ENCODE measurements at places on chromosomes 16 and 17.
A peak's percentile ranks its signal among the peaks of the same experiment; 100 is the strongest.

DNA sequence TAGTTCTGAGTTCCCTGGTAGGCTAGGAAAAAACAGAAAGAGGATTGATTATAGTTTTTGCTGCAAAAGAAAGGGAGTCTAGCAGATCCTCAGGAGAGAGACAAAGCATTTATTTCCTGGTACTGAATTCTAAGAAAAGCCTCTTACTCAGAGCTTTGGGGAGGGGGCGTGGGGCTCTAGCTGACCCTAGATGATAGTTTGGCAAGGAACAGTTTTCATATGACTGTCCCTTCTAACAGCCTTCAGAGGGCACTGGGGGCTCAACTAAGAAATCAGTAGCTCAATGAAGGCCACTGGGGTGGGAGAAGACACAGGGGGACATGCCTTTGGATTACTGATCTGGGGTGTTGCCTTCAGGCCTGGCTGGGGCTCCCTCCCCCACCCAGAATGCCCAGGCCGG lies 4.0 kb downstream of the CA7 start:
- no peak for DNase-seq

DNA sequence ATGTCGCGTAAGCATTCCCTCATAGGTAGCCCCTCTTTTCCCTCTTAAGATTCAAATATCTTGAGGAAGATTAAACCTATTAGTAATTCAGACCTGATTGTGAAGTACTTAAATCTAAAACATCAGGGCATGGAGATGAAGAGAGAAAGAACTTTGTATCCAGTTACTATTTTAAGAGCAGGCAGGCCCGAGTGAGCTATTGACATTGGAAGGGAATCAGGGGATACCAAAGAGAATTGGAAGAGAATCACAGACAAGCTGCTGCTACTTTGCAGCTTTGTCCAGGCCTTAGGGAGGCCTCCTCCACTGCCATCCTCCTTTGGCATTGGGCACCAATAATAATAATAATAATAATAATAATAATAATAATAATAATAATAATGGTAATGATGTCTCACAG lies 170.5 kb downstream of the MRTFB start:
- no peak for DNase-seq

- DNase-seq: no peak
Observed at GRCh38 chr16:89038811-89039735, 54.6 kb upstream of the ACSF3 start.

- no peak for DNase-seq
Observed at GRCh38 chr17:41793784-41794539, 7.5 kb upstream of the JUP start.

- DNase-seq: no peak
Observed at GRCh38 chr17:3718201-3718600, 5.5 kb upstream of the HASPIN start.

- DNase-seq: no peak
Observed at GRCh38 chr17:76473541-76473985, 6.2 kb downstream of the AANAT start.

- DNase-seq: no peak
Observed at GRCh38 chr17:76197911-76198310, 42.4 kb downstream of the RNF157 start.

GRCh38 chr16:82585675-82586074 lies 41.1 kb upstream of the CDH13 start:
- peak; percentile 51 for DNase-seq

DNA sequence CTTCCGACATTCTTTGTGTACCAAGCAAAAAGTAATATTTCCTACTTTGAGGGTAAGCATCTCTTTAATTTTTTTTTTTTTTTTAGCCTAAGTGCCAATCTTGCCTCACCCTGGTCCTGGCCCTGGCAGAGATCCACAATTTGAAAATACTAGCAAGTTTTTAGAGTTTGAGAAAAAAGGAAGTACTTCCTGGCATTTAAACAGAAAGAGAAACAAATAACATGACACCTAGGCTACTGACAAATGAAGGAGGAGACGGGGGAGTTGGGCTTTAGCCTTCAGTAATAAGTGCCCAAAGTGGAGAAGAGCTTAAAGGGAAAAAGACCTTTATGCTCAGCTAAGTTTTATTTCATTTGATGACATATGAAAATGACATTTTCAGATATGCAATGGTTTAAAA lies 92.8 kb downstream of the HS3ST3A1 start:
- no peak for DNase-seq

DNA sequence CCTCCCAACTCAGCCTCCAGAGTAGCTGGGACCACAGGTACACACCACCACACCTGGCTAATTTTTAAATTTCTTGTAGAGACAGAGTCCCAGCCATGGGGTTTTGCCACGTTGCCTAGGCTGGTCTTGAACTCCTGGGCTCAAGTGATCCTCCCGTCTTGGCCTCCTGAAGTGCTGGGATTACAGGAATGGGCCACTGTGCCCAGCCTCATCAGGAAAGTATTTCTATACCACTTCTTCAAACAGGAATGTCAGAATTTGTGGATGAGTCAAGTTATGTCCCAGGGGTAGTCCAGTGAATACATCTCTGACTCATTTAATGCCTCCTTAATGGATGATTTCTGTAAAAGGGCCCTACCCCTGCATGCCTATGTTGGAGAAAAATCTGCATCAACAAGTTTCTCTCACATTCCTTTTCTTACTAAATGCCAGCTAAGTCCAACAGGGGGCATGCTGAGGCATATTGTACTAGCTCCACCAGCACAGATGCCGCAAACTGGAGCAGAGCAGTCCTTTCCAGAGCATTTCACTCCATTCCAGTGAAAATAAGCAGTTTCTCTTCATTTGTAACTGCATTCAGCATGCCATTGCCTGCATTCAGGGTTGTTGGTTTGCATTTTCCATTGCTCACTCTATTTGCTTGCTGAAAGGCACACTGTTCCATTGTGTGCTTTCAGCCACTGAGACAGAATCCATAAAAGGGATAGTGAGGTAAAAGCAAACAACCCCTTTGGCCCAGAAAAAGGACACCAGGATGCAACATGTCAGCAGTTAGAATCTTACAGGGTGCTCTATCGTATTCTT lies 5.3 kb upstream of the CAVIN1 start:
- DNase-seq: peak; percentile 99

DNA sequence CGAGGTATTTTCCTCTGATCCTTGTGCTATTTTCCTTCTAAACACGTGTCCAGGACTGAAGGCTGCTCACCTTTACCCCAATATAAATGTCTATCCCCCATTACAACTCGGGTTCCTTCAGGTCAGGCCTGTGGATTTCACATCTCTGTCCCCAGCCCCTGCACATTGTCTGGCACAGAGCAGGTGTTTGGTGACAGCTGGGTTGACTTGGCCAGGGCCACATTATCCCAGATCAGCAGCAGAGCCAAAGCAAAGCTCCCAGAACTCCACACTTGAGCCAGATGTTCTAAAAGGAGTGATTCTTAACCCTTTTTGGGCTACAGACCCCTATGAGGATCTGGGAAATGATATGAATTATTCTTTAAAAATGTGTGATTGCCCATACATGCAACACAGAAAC lies 18.0 kb upstream of the SPATA32 start:
- DNase-seq: no peak

- DNase-seq: no peak
Observed at GRCh38 chr17:16933317-16934132, 38.4 kb downstream of the TNFRSF13B start.

GRCh38 chr17:52754838-52755237 lies 596.3 kb upstream of the CA10 start:
- no peak for DNase-seq

DNA sequence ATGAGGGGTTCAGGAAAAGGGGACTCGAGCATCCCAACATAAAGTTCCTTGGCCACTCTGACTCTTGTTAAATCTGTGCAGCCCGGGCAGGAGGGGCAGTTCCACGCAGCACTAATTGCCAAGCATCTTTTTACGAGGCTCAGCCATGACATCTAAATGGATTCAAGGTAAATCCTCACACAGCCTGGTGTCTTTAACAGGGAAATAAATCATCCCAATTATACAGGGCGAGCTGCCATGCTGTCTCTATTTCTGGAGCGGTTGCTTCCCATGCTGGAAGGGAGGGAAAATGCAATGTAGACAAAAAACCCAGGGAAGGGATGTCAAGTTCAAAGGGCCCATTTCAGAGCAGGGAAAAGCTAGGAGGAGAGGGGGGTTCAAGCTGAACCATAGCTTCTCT lies 110.0 kb downstream of the GAS7 start:
- DNase-seq: no peak

DNA sequence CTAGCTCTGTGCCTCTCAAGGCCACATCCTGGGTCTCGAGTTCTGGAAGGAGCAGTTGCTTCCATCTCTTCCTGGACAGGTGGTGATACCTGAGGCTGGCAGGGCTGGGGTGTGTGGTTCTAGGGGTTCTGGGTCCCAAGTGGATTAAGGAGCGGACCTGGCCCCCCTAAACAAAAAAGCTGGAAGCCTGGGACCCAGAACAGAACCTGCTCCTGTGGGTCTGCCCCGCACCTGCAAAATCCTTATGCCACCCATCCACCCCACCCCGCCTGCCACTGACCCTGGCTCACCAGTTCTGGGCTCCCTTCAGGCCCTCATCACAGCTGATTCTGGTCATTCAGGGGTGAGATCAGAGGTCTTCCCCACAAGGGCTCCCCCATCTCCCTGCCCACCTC lies 44.8 kb downstream of the ADCY7 start:
- DNase-seq: no peak

DNA sequence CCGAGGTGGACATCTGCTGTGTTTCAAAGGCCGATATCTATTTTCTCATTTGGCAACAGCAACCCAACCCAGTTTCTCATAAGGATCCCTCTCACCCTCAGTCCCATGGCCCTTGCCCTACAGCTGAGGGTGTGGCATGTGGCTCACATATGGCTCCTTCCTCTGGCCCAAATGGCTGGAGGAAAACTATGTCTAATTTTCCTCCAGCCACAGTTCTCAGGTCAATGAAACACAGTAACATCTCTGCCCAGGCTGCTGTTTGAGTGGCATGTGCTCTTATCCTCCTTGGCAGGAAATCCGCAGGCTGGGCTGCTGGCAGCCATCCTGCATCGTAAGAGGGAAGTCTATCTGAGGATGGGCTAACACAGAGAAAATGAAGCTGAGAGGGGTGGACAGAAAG lies 24.1 kb downstream of the SERPINF1 start:
- no peak for DNase-seq

DNA sequence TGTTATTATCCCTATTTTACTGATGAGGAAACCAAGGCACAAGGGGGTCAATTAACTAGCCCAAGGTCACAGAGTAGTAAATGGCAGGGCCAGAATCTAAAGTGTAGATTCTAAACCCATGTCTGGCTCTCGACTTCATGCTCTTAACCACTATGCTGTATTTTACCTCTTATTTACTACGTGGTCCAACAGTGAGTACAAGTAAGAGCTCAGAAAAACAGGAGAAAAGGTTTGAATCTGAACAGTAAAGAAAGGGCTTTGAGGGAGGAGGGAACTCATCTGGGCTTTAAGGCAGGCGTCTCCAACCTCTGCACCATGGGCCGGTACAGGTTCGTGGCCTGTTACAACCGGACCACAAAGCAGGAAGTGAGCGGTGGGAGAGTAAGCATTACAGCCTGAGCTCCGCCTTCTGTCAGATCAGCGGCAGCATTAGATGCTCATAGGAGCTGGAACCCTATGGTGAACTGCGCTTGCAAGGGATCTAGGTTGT lies 62.9 kb downstream of the SMURF2 start:
- no peak for DNase-seq

GRCh38 chr16:83648347-83648746 lies 159.4 kb upstream of the HSBP1 start:
- DNase-seq: no peak

DNA sequence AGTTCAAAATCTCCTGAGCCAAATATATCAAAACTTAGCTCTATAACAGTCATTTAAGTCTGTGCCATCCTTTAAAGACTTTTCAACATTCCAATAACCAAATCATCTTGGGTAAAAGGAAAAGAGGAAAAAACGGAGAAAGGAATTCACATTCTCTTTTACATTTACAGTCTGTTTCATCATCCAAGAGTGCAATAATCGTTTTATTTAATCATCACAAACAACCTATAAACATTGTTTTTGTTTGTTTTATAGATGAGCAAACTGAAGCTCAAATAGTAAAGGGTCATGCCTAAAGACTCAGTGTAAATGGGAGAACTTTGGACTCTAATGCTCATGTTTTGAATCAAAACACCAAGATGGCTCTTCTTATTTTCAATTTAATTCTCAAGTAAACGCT lies 252.3 kb downstream of the TOX3 start:
- no peak for DNase-seq

GRCh38 chr16:12573730-12574383 lies 229.8 kb downstream of the CPPED1 start:
- no peak for DNase-seq

DNA sequence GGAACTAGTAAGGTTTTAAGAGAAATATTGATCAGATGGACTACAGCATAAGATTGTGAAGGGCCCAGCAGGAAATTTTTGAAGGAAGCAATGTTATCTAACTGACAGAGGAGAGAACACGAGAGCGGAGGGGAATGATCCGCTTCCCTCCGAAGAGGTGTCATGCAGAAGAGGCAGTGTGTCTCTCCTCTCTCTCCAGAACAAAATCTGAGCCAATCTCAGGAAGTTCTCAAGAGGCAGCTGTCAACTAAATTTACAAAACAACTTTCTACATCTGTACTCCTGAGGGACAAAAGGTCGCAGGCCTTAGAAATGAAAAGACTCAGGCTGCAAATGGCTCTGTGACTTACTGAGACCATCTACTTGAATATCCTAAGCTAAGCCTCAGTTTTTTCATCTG lies 224.6 kb upstream of the CDH5 start:
- DNase-seq: no peak

DNA sequence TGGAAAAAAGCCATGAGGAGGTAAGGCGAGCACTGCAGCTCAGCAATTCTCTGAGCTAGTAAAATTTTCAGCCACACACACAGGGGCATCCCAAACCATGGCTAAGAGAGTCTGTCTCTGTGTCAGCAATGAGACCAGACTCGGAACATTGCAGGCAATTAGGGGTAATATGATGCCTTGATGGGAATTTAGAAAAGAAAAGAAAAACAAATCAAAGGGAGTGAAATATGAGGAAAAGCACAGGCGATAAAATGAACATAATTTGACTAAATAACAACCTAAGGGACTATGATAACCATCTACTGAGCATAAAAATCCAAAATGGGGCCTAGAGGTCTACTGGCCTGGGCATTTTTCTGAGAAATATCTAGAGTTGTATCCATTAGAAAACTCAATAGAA lies 546.0 kb upstream of the PSMD7 start:
- no peak for DNase-seq

DNA sequence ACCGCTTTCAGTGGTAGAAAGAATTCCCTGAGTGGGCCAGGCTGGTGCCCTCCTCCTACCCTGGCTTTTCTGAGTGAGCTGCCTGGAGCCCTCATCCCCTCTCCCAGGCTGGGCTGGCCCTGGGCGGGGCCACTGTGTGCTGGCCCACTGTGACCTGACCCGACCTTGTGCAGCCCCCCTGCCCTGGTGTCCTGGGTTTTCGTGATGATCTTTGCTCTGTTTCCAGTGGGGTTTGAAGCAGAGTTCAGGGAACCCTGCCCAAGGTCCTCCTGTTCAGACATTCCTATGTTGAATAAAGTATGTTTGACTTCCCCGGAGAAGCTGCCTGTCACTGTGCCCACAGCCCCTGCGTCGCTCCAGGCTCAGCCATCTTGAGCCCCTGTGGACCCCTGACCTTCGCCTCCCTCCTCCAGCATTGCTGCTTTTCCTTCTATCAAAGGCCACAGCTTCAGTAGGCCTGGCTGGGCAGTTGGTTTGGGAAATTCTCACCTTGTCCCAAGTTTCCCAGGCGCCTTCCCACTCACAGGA lies 13.7 kb upstream of the NAGLU start:
- DNase-seq: no peak

GRCh38 chr17:78922816-78923498 lies 2.2 kb downstream of the TIMP2 start:
- DNase-seq: no peak

Measured in fibroblast of skin of left quadriceps (primary cell).